ENCODE measurements at places on chromosomes 5 and 9.

GRCh38 chr5:34582371-34582770 is 73.8 kb upstream of the RAI14 start:
- H3K27me3 ChIP-seq, result no peaks in the 10 kb centered on the region
- no peaks in the 10 kb centered on the region for H3K4me1 ChIP-seq
- no peak overlapping the region for H3K27ac ChIP-seq
- H3K4me3 ChIP-seq, result no peak overlapping the region
- no peak for DNase-seq

DNA sequence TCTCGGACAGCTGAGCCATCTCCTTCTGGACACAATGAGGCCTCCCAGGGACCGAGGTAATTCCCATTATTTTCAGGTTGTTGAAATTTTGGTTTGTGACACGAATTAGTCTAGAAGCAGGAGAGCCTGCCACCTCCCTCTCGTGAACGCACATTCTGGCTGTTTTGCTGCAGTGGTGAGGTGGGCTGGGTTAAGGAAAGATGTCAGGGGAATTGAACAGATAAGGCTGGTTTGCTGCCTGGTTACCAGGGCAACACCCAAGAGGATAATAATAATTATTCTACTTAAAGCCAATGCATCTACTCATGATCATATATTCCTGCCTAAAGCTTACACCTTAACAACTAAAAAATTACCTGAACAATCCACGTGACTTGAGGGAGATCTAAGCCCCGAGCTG is 38.1 kb downstream of the DDX31 start:
- H3K27me3 ChIP-seq, result no peaks in the 10 kb centered on the region
- H3K4me3 ChIP-seq, result no peak overlapping the region
- H3K4me1 ChIP-seq, result no peaks in the 10 kb centered on the region
- no peak for DNase-seq
- H3K36me3 ChIP-seq, result peaks cover 41% of the 10 kb centered on the region

DNA sequence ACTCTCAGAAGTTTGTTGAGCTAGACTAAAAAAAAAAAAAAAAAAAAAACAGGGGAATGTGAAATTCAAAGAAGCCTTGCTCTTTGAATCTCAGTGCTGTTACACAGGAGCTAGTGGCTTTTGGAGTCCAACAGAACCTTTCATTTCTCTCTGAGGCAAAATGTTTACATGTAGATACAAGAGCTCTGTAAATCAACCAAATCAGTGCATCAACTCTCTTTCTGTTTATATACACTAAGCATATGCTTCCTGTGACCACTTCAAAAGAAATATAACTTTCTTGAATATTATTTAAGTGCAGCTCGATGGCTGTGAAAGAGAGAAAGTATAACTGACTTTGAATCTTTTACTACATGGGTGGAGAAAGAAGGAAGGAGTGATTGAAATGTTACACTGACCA is 115.3 kb upstream of the ITGA1 start:
- no peak for DNase-seq
- H3K4me3 ChIP-seq, result no peak overlapping the region
- no peaks in the 10 kb centered on the region for H3K4me1 ChIP-seq

- no peak for DNase-seq
- H3K27ac ChIP-seq, result no peak overlapping the region
- H3K4me1 ChIP-seq, result no peaks in the 10 kb centered on the region
- H3K36me3 ChIP-seq, result no peaks in the 10 kb centered on the region
- no peaks in the 10 kb centered on the region for H3K27me3 ChIP-seq
- no peak overlapping the region for H3K4me3 ChIP-seq
Observed at GRCh38 chr5:10064546-10065195, 185.0 kb downstream of the ATPSCKMT start.

GRCh38 chr9:12915366-12915954 is 140.6 kb downstream of the LURAP1L start:
- H3K4me3 ChIP-seq, result no peak overlapping the region
- H3K27me3 ChIP-seq, result no peaks in the 10 kb centered on the region
- no peak for DNase-seq
- H3K4me1 ChIP-seq, result no peaks in the 10 kb centered on the region
- no peaks in the 10 kb centered on the region for H3K36me3 ChIP-seq
- no peak overlapping the region for H3K27ac ChIP-seq

DNA sequence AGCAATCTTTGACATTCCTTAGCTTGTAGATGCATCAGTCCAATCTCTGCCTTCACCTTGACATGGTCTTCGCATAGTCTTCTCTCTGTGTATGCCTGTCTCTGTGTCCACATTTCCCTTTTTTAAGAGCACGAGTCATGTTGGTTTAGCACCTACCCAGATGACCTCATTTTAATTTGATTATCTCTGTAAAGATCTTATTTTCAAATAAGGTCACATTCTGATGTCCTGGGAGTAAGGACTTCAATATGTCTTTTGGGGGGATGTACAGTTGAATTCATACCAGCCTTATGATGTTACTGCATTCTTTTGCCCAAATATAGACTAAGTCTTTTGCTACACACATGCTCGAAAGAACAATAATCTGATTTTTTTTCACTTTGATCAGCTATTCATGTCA is 6.9 kb downstream of the KCTD16 start:
- no peak overlapping the region for H3K4me3 ChIP-seq
- DNase-seq, result no peak
- no peak overlapping the region for H3K27ac ChIP-seq
- no peaks in the 10 kb centered on the region for H3K27me3 ChIP-seq

Measured in upper lobe of left lung (tissue), 6 donors.